ENCODE measurements at places on chromosomes 2 and 18.

- DNase-seq: no peak
These were observed 45.8 kb upstream of the OTOS start for GRCh38 chr2:240186191-240186725.

DNA sequence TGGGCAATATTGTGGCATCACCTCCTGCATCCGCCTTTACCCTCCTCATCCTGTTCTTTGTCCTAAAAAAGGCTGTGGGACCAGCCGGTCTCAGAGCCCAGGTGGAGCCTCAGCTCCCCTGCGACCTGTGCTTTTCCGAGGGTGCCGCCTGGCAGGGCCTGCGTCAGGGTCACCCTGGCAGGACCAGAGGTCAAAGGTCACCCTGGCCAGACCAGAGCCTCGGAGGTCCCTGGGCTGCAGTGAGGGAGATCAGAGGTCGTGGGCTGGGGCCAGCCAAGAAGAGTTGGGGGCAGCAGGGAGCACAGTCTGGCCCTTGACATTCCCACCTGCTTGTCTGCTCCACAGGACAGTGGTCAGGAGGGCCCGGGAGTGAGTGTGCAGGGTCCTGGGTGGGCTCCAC, 31.5 kb downstream of the RBFA start:
- no peak for DNase-seq

- no peak for DNase-seq
These were observed 146.8 kb downstream of the ALK start for GRCh38 chr2:29774624-29775023.

GRCh38 chr2:71834796-71835195, 312.9 kb downstream of the CYP26B1 start:
- no peak for DNase-seq

GRCh38 chr2:168663993-168664392, 138.4 kb upstream of the NOSTRIN start:
- no peak for DNase-seq

GRCh38 chr2:94870440-94871225, 597 bp upstream of the TEKT4 start:
- no peak for DNase-seq

GRCh38 chr2:30271301-30271700, 40.0 kb downstream of the LBH start:
- no peak for DNase-seq

DNA sequence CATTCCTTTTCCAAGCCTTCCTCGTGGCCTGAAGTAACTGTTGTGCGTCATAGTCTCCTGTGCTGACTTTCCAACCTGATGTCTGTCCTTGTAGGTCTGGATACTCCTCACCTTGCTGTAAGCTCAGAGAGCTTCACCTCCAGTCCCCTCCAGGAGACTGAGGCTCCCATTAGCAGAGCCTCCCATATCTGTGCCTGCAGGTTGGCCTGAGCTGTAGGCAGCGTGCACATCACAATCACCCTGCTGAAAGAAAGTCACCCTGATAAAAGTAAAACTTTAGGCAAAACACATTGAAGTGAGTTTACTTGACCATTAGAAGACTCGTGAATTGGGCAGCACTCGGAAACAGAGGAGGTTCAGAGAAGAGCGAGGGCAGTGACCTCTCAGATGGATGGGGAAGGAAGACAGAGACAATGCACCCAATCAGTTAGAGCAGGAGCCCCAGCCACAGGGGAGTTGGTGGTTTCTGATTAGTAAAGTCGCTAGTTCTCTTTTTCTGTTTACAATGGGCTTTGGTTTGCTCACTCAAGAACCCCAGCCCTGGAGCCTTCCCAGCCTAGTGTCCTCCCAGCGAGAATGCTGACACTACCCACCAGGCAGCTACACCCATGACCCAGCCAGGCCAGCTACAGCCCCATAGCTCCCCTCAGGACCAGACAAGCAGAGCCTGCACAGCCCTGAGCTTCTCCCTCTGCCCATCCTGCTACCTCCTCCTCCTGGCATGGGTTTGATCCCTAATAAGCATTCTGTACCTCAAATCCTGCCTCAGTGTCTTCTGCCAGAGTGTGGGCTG, 12.1 kb upstream of the TPO start:
- no peak for DNase-seq

DNA sequence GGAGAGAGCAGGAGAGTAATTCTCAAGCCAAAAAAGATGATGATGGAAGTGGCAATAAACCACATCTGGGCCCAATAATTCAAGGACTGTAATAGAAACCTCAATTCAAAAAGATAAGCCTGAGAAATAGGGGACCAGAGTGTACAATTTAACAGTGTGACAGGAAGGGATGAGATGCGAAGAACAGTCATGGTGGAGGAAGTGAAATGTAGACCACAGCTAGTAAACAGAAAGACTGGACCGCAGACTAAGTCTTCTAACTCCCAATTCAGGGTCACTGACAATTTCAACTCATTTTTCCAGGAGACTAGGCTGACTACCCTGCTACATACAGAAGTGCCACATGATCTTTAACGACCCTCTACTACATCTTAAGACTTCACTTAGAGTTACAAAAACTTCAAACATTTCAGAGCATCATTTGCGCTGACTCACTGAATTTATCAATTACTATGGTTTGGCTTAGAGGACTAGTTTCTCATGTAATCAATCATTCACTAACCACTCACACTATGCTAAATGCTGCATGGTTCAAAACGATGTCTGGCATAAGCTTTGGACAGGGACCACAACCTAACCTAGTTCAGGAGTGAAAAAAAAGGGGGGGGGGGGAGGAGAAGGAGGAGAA, 9.0 kb downstream of the CUL3 start:
- no peak for DNase-seq

DNA sequence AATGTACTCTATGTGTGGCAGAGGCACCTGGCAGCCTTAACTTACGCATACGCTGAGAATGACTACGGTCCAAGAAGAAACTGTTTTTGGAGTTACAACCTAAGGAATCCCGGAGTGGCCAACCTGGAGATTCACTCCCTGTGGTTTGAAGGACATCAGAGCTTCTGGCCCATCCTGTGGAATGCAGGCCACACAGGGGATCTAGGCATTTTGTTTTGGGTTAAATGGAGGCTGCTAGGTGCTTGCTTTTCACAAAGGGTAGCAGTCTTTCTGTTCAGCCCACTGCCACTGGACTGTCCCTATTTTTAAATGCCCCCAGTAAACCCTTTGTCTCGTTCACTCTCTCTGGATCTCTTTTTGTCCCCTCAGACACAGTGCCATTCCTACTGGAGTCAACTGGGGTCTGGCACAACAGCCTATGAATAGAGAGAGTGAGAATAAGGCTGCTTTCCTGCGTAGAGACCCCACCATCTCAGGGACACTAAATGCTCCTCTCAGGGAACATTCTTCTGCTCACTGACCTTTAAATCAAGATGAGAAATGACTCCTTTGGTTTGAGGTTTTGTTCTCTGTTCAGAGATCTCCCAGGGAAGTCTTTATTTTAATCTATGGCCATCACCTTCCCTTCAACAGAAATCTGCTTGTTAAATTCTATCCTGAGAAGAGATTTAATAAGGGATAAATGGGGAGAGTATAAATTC, 124.9 kb downstream of the B3GNT2 start:
- no peak for DNase-seq

DNA sequence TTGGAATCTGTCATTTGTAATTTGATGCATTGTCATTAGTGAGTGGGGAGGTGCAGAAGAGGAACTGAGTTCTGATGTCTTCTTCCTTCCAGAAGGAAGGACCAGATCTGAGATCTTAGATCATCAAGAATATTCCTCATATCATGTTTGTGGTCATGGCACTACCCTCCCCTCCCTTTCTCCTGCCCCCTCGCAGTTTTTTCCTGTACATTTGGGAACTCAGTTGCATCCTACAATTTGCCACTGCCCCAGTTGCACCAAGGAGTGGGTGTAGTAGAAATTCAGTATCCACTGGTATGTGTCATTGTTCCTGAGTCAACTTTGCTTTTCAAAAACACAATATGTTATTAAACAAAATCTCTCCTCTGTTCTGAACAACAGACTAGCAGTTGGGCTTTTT, 26.6 kb upstream of the ACVR1 start:
- no peak for DNase-seq

- no peak for DNase-seq
These were observed 10.7 kb upstream of the TWSG1 start for GRCh38 chr18:9323750-9324445.

GRCh38 chr18:11035376-11035775, 114.0 kb downstream of the PIEZO2 start:
- DNase-seq: no peak

DNA sequence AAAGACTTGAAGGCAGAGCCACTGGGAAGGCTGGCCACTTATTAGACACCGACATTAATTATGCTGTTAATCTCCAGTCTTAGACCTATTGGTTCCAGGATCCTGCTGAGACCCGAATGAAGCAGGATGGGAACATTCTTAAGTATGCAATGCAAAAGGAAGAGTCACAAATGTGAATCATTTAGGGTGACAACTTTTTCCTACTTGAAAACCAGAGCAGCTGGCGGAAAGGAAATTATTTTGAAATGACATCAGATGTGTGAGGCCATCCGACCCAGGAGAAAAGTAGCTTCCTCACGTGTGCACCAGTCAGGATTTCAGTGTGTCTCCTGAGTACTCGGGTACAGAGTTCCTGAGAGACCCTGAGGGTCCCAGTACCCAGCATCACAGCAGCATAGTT, 222.9 kb upstream of the NCKAP5 start:
- DNase-seq: no peak

DNA sequence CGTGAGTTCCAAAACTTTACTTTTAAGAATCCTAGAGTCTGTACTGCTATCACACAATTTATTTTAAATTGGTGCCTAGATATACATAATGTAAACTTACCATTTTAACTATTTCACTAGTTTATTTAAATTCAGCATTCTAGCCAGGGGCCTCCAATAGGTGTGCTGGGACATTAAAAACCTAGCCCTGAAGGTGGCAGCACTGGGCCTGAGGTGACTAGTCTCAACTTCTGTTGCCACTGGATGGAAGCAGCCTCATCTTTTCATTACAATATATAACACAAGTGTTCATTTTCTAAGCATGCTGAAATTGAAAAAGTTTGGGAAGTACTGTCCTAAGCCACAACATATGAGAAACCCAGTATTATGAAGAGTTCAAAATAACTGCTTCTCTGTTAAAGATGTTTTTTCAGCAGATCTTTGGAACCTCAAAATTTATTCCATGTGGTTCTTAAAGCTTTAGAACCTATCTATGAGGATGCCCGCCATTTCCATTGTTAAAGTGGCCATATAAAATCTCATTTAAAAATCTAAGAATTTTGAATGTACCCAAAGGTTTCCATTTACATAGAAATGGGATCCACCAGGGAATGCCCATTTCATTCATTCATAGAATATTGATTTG, 2.9 kb upstream of the RBBP8 start:
- no peak for DNase-seq

DNA sequence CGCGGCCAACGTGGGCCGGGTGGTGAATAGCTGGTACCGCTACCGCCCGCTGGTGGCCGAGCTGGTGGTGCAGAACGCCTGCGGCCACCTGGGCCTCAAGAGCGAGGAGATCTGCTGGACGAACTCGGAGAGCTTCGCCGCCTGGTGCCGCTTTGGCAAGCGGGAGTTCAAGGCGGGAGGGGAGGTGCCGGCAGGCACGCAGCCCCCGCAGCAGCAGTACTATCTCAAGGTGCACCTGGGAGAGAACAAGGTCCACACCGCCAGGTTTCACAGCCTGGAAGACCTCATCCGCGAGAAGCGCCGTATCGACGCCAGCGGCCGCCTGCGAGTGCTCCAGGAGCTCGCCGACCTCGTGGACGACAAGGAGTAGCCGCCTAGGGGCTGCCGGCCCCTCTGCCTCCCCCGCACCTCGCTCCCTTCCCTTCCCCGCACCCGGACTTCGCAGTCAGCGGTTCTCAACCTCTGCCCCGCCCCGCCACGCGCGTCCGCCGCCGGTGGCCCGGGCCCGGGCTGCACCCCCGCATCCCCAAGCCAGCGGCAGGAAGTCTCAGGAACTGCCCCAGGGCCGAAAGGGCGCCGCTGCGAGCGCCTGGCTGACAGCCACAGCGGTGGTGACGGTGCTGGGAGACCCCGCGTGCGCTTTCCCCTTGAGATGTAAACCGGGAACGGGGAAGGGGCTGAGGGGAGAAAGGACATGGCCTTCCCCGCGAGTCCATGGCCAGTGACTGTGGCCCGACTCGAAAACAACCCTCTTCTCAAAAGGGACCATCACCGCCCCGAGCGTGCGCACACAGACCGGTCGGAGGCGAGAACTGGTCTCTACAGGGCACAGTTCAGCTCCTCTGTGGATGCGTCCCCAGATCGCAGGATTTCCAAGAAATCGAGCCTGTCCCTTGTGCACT, 2.2 kb downstream of the LRATD1 start:
- DNase-seq: no peak

- DNase-seq: no peak
These were observed 30.2 kb upstream of the ALK start for GRCh38 chr2:29951576-29951975.

DNA sequence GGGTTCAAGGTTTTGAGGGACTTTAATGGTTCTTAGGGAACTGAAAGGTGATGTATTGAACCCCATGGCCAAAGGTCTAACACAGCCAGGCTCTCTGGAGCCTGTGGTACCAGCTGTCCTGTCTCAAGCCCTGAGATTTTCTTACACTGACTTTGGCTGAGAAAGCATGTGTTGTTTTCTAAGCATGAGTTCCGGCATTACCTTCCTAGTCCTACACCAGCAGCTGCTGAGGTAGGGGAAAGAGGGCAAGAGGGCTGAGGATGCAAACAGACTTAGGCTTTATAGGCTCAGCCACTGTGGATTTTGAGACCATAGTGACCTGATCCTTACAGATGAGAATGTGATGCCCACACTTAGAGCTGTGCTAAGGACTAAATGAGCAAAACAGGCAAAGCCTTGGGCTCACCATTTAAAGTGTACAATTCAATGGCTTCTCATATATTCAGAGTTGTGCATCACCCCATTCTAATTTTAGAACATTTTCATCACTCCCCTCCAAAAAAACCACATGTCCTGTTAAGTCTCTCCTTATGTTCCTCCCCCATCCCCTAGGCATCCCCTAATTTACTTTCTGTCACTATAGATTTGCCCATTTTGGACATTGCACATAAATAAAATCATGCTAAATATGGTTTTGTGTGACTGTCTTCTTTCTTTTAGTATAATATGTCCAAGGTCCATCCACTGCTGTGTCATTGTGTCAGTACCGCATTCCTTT, 99.7 kb upstream of the OTOS start:
- DNase-seq: no peak

DNA sequence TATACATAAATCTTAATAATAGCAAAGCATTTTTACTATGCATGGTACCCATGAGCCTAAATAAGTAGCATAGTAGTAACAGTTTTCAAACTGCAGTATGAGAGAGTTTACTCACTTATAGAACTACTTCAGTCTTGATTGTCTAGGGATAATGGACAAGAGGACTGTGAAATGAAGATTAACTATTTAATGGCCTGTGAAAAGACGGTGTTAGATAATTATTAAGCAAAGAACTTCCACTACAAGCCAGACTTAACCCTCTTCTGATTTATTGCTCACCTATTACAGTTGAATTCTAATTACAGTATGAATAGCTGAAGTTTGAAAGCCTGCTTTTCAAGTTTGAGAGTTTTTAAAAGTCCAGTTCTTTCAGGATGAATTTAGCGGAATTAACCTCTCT, 18.9 kb downstream of the PIK3C3 start:
- no peak for DNase-seq

GRCh38 chr2:2022941-2023586, 278.7 kb upstream of the PXDN start:
- no peak for DNase-seq
